Activated CD8-positive, alpha-beta T cell treated with anti-CD3 and anti-CD28 coated beads, Interleukin-2, amount 10 ng/mL, durations not matched to agents 7 days and 5 days (primary cell): ENCODE measurements at places on chromosomes 5 and 9. TPM values are rescaled to one million over a fixed set of nuclear protein-coding genes. Genes with fewer than 3 reads are reported as not detected.

The IFNB1 gene
- not detected for total RNA-seq

DNA sequence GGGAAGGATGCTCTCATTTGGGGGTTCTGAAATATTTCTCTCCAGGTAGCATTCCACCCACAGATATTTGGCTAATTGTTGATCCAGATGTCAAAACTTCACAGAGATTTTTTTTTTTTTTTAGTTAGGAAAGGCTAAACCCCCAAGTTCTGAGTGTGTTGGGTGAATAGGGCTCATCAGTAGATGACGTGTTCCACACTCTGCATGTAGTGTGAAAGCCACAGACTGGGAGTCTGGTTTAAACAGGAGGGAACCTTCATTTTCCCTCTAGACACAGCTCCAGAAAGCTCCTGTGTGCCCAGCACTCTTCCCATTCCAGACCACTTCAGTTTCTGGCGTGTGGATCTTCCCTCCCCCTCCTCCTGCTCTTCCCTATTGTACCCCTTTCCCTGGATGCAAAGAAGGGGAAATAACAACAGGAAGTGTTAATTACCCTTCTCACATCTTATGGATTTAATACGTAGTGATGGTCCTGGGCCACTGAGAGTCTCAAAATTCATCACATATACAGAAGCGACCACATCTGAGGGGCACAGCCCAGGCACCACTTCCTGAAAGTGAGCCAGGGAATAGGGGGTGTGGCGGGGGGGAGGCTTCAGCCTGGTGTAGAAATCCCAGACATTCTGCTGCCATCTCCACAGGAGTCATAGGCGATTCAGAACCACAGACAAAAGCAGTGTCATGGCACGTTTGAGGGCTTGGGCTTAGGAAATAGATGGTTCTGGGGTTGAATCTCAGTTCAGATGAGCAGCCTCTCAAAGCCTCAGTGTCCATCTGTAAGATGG is 65.1 kb downstream of the DAP start:
- H3K36me3 ChIP-seq, result peaks cover 4% of the 10 kb centered on the region
- DNase-seq, result no peak
- peak overlapping the region; percentile 14 for H3K27ac ChIP-seq
- no peaks in the 10 kb centered on the region for H3K27me3 ChIP-seq

DNA sequence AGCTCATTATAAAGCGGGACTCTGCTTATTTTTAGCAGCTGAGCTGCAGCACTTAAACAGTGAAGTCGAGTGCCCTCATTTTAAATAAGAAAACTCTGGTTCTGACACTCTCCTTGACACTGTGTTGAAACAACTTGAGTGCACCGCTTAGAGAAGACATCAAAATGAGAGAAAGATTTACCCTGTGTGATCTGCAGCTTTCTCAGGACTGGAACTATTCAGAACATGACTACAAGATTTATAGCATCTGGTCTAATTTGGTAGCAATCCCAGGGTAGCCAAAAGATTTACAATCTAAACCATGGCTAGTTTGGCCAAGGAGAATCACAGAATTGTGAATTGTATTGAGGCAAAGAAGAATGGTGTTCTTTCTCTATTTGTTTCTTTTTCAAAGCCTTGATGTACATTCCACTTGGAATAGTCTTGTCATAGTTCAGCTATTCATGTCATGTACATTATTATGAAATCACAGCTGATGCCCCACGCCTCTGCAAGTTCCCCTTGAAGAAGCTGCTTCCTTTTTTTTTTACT is 38.7 kb downstream of the PLEKHG4B start:
- no peak overlapping the region for H3K27ac ChIP-seq
- peaks cover 7% of the 10 kb centered on the region for H3K27me3 ChIP-seq
- no peaks in the 10 kb centered on the region for H3K36me3 ChIP-seq
- H3K4me3 ChIP-seq, result no peak overlapping the region
- no peak for DNase-seq
- H3K4me1 ChIP-seq, result no peaks in the 10 kb centered on the region

DNA sequence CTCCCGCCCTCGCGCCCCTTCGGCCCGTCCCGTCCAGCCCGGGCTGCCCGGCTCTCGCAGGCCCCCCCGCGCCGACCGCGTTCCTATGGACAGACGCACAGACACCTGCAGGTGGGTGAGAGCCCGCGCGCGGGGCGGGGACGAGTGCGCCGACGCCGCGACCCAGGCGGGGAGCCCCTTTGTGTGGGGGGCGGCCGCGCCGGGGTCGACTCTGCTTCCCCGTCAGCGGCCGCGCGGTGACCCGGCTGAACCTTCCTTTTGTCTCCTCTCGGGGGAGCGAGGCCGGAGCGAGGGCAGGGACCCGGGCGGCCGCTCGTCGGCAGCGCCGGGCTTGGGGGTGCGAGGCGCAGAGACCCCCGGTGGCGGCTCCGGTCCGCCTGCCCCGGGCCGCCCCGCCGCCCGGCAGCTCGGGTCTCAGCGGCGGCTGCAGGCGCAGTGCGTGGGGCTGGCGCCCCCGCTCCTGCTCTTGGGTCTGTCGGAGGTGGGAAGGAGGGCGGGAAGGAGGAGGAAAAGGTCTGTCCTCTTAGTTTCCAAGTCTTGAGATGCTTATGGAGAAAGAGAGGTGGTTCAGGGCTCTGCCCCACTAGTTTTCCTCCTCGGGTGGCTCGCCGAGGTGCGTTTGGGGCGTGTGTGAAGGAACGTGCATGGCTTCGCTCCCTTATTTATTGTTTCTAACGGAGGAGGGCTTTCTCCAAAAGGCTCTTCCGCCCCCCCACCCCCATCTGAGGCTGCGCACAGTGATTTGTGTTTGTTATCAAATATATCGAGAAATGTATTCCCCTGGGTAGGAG is 576 bp downstream of the KIAA1958 start:
- peaks cover 7% of the 10 kb centered on the region for H3K36me3 ChIP-seq
- H3K4me3 ChIP-seq, result peak overlapping the region; percentile 92
- H3K27me3 ChIP-seq, result no peaks in the 10 kb centered on the region
- peak overlapping the region; percentile 92 for H3K27ac ChIP-seq

- no peak for DNase-seq
- H3K27me3 ChIP-seq, result peaks cover 2% of the 10 kb centered on the region
- H3K36me3 ChIP-seq, result no peaks in the 10 kb centered on the region
- no peak overlapping the region for H3K4me3 ChIP-seq
- no peaks in the 10 kb centered on the region for H3K4me1 ChIP-seq
Observed at GRCh38 chr9:73093016-73093739, 58.5 kb upstream of the ANXA1 start.

- no peak for DNase-seq
- no peaks in the 10 kb centered on the region for H3K36me3 ChIP-seq
- H3K27ac ChIP-seq, result no peak overlapping the region
- no peak overlapping the region for H3K4me3 ChIP-seq
- H3K4me1 ChIP-seq, result no peaks in the 10 kb centered on the region
Observed at GRCh38 chr5:74516211-74516636, 124.3 kb downstream of the ENC1 start.

GRCh38 chr5:98898743-98899142 is 30.1 kb downstream of the CHD1 start:
- no peaks in the 10 kb centered on the region for H3K4me1 ChIP-seq
- H3K4me3 ChIP-seq, result no peak overlapping the region
- no peak overlapping the region for H3K27ac ChIP-seq
- peaks cover 47% of the 10 kb centered on the region for H3K36me3 ChIP-seq
- no peaks in the 10 kb centered on the region for H3K27me3 ChIP-seq
- DNase-seq, result no peak

DNA sequence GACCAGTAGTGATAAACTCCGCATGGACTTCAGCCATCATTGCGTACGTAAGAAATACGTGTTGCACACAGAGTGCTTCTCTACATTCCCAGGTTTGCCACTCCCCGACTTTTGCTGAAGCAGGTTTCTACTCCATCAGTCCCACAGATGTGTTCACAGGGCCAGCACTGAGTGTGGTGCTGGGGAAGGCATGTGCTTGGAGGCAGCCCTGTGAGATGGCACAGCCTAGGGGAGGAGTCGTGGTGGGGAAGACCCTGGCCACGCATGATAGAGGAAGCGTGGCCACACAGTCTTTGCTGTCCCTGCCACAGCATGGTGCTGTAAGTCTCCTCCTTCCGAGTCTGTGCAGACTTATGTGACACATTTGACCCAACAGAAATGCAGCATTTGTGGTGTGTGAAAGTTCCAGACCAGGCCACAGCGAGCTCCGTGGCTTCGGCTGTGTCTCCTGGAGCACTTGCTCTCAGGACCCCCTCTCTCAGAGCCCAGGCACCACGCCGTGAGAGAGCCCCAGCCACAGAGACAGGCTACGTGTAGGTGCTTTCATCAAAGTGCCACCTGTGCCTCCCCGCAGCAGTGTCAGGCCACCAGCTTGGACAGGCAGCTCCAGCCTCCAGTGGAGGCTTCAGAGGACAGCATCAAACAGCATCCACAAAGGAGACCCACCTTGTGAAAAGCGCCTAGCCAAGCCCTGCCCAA is 197.8 kb downstream of the AUH start:
- H3K36me3 ChIP-seq, result peaks cover 22% of the 10 kb centered on the region
- DNase-seq, result peak; percentile 61
- peak overlapping the region; percentile 80 for H3K4me3 ChIP-seq
- H3K27me3 ChIP-seq, result no peaks in the 10 kb centered on the region
